ENCODE measurements at places on chromosomes 1 and 21.

GRCh38 chr1:100585786-100586185 lies 47.8 kb downstream of the GPR88 start:
- no peak for DNase-seq

GRCh38 chr1:44024903-44025525 lies 6.2 kb downstream of the SLC6A9 start:
- no peak for DNase-seq

GRCh38 chr1:212125654-212126053 lies 90.1 kb downstream of the DTL start:
- DNase-seq = no peak

- no peak for DNase-seq
Observed at GRCh38 chr1:184392779-184393522, 6.1 kb downstream of the C1orf21 start.

DNA sequence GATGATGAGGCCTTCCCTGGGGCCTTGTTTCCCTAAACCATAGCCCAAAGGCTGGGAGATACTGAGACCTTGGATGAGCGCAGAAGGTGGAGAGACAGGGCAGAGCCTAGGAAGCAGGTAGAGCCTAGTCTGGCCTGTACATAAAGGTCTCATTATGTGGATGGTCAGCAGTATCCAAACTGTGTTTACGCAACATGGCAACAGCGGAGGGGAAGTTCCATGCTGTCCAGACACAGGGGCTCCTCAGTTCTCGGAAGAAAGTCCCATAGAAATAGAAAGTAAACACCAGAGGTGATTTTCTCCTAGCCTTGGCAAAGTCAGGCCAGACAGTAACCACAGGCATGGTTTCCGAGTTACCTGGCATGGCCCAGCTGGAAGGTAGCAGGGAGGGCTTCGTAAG lies 42.1 kb upstream of the MPZL1 start:
- no peak for DNase-seq

DNA sequence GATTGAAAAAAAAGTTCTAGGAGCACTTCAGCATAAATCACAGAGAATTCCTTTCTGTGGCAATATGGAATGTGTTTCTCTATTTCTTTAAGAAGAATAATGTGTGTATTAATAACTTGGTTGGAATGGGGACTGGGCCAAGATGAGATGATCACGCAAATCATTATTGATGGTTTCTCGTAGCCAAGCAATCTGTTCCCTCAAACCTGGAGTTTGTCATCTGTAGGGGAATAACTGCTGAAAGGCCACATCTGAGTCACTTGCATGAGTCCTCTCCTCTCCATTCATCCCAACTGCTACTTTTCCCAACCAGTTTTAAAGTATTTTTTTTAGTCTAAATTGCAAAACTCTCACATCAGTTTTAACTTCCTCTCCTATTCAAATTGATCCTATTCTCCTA lies 480.4 kb downstream of the PLPP3 start:
- no peak for DNase-seq

DNA sequence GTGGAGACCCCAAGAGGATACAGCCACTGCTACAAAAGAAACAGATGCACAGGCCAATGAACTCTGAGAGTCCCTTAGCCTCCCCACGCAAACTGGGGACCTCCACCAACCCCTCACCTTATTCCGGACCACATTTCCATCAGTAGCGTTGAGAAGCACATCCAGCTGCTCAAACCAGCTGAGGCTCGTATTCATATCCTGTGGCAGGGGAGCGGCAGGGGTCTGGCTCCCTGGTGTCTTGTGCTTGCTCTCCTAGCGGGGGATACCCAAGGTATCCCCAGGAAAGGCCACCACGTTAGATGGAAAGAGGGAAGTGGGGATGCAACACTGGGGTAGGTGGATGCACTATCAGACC lies 481 bp downstream of the CCDC163 start:
- no peak for DNase-seq

DNA sequence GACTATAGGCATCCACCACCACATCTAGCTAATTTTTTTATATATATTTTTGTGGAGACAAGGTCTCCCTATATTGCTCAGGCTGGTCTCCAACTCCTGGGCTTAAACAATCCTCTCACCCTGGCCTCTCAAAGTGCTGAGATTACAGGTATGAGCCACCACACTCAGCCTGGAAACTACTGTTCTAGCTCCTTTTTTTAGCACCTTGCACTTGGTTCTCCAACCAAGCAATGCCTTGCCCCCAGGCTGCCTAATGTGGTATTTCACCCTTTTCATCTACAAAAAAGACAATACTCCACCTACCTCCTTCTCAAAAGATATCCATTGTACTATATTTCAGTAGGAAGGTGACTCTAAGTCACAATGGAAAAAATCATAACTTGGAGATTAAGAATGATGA lies 6.7 kb downstream of the ARNT start:
- DNase-seq = no peak

- no peak for DNase-seq
Observed at GRCh38 chr1:87044424-87044823, 130.0 kb downstream of the HS2ST1 start.

- no peak for DNase-seq
Observed at GRCh38 chr1:13751458-13751871, 51.5 kb downstream of the PRDM2 start.

- DNase-seq = no peak
Observed at GRCh38 chr1:244314921-244315559, 136.7 kb downstream of the ADSS2 start.

GRCh38 chr1:154583773-154584172 lies 16.2 kb downstream of the CHRNB2 start:
- DNase-seq = no peak

DNA sequence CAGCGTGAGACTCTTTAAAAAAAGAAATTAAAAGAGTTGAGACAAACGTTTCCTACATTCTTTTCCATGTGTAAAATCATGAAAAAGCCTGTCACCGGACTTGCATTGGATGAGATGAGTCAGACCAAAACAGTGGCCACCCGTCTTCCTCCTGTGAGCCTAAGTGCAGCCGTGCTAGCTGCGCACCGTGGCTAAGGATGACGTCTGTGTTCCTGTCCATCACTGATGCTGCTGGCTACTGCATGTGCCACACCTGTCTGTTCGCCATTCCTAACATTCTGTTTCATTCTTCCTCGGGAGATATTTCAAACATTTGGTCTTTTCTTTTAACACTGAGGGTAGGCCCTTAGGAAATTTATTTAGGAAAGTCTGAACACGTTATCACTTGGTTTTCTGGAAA lies 31.2 kb downstream of the IFNAR1 start:
- no peak for DNase-seq

DNA sequence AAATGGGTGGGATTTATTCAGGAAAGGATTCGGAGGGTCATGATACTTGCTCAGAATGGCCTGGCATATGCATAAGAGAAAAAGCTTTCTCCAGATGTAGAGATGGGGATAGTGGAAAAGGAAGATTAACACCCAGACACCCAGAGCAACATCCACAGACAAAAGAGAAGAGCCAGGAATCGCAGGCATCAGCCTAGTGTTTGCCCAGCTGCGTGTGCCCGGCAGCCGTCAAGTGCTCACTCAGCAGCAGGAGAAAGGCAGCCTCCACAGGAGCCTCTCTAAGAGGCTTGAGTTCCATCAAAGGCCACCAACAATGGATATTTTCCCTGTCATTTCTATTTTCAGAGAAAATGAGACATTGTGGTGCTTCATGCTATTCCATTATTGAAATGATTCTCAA lies 54.7 kb downstream of the NTPCR start:
- DNase-seq = no peak

DNA sequence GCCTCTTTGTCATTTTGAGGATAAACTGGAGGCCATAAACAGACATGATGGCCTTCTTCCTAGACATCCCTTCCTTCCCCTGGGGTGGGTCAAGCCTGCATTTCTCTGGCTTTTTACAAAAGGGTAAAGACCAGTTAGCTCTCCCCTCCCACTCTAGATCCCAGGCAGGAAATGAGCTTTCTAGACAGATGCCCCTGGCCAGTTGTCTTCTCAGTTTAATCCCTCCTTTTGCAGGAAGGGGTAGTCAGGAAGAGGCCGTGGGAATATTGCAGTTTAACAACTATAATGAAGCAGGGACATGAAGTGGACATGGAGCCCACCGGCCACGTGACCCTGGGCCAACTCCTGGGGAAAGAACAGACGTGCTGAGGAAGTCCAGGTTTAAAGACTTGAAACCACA lies 85.7 kb downstream of the NID1 start:
- no peak for DNase-seq

GRCh38 chr1:244634546-244634945 lies 18.4 kb upstream of the DESI2 start:
- DNase-seq = no peak

DNA sequence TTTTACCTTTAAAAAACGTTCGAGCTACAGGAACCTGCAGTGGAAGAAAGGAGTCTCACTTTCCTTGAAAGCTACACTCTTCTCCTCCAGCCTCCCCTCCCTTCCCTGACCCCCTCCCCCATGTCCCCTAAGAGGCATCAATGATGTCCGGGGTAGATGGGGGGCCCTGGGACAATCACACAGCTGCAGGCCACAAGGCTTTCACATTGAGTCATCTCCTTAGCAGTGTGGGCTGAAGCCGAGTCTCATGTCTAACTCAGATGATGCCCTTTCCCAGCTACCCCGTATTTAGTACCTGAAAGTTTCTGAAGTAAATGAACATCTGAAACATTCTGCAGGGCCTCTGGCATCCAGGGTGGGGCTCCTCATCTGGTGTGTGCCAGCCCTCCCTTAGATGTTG lies 6.3 kb upstream of the GPR25 start:
- DNase-seq = no peak

GRCh38 chr1:40179496-40180089 lies 18.4 kb downstream of the RLF start:
- no peak for DNase-seq

DNA sequence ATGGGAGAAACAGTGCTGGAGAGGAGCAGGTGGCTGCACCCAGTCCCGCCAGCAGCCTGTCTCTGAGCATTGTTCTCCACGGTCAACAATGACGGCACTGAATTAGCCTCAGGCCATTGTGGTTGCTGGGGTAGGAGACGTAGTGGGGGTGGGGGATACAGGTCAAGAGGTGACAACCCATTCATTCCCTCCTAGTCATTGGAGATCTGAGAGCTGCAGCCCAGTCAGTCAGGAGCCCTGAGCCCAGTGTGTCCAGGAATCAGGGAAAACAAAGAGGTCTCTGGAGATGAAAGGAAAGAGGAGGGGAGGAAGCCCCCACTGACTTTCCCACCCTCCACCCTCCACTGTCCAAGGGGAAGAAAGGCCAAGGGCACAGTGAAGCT lies 15.3 kb downstream of the SMIM12 start:
- DNase-seq = no peak

DNA sequence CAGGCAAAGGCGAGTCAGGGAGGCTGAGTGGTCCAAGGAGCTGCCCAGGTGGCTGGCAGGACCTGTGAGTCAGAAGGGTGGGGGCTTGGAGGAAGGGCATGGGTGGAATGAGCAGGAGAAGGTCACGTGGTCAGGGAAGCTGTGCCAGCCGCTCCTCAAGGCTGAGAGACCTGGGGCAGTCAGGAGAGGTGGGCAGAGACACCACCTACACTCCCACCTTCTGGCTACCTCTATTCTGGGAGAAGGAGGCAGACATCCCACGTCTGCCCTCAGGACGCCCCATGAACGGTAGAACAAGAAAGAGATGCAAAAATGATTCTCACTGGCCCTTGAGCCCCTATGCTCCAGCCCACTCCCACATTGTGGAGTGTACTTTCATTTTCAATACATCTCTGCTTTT lies 151.8 kb upstream of the RAB4A start:
- no peak for DNase-seq
